ENCODE measurements at places on chromosomes 5 and 9.

GRCh38 chr5:84411832-84412605, 27.3 kb upstream of the EDIL3 start:
- DNase-seq, result no peak

- DNase-seq, result no peak
Observed at GRCh38 chr5:137710086-137710485, 25.8 kb downstream of the KLHL3 start.

DNA sequence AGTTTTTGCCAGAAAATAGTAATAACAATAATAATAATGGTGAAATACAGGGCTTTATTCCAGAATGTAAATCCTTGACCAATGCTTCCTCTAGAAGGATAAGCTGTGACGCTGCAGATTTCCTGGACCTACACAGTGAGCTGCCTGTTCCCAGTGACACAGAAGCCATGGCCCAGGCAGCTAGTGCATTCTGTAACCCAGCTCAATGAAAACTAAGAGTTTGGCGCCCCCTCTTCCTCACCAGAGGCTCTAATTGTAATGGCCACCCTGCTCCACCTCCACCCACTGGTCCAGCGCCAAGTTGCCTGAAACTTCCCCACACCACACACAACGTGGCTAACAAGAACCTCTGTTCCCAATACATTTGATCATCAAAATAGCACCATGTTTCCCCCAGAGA, 248.1 kb downstream of the CETN3 start:
- no peak for DNase-seq

- no peak for DNase-seq
Observed at GRCh38 chr5:33153831-33154230, 286.9 kb upstream of the TARS1 start.

DNA sequence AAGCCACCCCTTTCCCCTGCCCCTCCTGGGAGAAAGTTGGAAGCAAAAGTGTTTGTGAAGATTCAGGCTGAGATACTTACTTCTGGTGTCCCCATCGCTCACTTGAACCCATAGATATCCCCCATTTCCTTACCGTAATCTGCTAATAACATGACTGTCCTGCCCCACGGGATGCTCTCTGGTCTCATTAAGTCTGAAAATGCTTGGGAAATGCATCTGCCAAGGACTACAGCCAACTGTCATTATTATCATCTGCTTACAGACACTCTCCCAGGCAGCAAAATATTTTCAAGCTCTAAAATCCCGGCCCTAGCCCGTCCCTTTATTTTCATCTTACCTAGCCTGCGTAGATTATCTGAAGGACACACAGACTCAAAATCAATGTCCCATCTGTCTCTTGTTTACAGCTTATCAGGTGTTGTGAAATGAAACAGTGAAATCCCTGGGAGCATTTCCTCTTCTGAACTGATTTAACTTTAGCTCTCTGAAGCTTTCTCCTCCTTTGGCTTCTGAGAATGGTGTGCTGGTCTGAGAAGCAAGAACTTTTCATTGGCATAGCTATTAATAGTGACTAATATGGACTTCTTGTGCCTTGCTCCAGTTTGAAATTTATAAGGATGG, 126.9 kb upstream of the OSMR start:
- DNase-seq, result no peak

GRCh38 chr5:146592352-146592751, 76.4 kb upstream of the GPR151 start:
- DNase-seq, result no peak

DNA sequence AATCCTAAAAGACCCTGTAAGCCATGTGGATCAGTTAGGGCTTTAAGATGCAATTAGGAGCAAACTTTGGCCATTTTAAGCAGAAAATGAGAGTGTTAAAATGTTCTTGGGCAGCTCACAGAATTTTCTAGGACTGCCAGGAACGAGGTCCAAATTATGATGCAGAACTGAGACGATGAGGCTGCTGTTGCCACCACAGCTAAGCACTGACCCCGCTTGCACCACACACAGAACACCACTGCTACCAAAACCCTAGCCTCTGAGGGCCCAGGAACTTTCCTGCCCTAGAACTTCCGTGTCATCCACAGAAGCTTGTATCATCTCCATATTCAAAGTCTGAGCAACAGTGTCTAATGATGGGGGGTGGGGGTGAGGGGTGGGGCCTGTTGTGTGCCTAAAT, 41.0 kb upstream of the PCSK1 start:
- no peak for DNase-seq

- DNase-seq, result no peak
Observed at GRCh38 chr5:1107167-1108022, 4.5 kb downstream of the SLC12A7 start.

- no peak for DNase-seq
Observed at GRCh38 chr5:6496207-6496584, 47.5 kb downstream of the UBE2QL1 start.

GRCh38 chr5:137034764-137035479, 464.2 kb downstream of the SPOCK1 start:
- no peak for DNase-seq

DNA sequence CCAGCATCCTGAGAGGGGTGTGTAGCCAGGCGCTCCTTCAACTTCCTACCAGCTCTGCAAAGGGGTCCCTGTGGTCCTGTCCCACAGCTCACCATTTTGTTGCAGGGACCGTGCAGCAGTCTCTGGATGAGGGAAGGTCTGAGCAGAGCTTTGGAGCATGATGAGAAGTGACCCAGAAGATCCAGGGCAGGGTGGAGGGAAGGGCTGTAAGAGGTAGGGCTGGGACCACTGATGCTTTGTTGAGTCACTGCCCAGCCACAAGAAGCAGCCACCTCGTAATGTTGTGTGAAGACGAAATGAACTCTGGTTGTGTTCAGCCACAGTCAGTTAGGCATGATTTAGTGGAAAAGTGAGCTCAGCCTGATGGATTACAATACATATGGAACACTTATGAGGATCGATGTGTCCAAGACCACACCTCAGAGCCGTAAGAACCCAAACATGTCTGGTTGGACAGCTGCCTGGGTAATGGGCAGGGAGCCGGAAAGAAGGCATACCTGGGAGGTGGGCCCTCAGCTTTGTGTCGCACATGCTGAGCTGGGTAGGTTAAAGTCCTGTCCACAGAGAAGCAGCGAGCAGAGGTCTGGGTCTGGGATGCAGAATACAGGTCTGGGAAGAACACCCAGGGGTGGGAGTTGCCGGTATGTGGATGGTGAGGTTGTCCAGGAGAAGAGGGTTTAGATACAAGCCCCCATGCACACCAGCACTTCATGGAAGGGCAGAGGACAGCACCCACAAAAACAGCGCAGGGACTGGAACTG, 250.1 kb downstream of the GADD45G start:
- DNase-seq, result no peak

- DNase-seq, result no peak
Observed at GRCh38 chr5:169656125-169656901, 19.2 kb downstream of the DOCK2 start.

DNA sequence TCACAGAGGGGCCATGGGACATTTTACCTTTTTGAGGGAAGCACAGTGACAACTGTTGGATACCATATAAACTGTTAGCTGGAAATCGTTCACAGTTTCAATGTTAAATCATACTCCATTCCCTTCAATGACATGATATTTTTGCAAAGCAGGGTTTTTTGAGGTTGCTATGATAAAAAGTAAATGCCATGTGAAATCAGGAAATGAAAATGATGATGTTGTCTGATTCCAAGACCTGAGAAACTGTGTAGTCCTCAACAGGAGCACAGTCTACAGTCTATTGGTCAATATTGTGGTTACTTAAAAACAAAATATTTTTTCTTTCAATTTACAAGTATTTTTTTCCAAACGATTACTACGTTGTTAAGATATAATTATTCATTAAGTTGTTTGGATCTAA, 24.0 kb upstream of the ADAM19 start:
- DNase-seq, result no peak

DNA sequence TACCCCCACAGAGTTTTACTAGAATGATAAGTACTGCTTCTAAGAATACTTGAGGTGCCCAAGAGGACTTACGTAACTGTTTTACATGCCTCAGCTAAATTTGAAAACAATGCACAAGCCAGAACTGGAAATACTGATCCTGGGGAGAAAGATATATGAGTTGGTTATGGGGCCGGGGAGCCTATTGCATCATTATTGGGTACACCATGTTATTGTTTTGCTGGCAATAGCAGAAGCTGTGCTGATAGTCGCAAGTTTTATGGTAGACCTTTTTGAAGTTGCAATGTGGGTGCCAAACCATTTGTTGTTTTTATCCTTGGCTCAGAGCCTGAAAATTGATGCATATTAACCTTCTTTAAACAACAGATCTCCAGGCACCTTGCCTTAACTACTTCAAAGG, 108.4 kb upstream of the DHFR start:
- DNase-seq, result no peak

DNA sequence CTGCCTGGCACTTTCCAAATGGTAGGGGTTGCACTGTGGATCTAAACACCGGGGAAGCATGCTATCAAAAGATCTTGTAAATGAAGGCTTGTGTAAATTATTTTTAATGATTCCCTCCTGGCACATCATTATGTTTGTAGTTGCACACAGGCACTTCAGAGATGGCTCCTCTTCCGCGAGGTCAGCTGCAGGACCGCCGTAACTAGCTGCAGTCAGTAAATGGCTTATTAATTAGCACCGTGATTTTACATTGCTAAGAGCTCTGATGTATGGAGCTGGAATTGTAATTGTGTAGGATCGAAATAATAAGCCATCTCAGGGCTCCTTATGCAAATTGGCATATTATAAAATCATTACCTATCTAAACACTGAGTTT, 397.6 kb upstream of the IRX1 start:
- DNase-seq, result no peak

GRCh38 chr5:93777620-93778019, 36.2 kb upstream of the POU5F2 start:
- no peak for DNase-seq

DNA sequence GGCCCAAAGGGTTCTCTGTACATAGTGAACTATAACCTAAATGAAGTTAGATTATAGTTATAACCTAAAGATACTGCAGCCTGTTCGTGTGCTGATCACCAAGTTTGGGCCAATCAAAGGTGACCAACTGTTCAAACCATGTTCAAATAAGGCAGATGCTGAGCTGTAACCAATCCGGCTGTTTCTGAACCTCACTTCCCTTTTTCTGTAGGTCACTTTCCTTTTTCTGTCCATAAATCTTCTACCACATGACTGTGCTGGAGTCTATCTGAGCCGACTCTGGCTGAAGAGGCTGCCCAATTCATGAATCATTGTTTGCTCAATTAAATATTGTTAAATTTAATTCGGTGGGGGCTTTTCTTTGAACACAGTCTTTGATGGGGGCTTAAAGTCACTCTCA, 1920.2 kb downstream of the MAT2B start:
- no peak for DNase-seq

GRCh38 chr9:88852794-88853193, 138.5 kb upstream of the S1PR3 start:
- DNase-seq, result no peak

GRCh38 chr5:78387468-78388153, 27.2 kb downstream of the SCAMP1 start:
- DNase-seq, result no peak

DNA sequence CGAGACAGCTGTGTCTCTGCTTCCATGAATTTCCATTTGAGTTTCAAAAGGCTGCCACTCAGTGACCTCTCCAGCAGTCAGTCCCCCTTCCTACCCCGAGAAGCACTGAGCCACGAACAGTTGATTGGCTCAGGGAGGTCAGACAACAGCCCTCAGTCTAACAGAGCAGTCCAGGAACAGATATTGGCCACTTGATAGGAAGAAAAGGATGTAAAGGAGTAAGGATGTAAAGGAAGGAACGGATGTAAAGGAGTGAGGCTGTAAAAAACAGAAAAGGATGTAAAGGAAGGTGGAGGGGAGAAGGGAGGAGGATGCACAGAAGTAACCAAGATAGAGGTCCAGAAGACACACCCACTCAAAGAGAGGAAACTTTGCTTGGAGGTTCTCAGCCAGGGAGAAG, 3.2 kb upstream of the NR4A3 start:
- no peak for DNase-seq

- DNase-seq, result no peak
Observed at GRCh38 chr9:136079211-136079915, 15.7 kb downstream of the NACC2 start.

DNA sequence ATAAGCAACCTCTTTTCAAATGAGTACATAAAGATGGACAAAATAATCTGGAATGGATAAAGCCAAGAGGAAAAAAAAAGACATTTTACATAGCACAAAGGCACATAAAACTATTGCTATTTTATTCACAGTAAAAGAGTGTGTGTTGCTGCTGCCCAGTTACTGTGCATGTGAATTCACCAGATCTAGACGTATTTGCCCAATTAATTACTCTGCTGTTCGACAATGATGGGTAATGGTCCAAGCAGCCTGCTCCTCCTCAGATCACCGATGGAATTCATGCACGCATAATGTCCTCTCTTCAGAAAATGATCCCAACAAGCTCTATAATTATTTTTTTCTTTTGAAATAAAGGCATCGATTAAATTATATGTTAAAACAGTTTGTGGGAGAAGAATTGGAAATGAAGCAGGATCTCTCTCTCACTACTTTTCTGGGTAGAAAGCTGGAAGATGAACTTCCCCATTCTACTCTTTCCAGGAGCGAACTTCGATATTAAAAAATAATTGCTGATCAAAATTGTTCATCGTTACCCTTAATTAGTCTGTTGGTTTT, 357.4 kb upstream of the CCNH start:
- DNase-seq, result no peak

DNA sequence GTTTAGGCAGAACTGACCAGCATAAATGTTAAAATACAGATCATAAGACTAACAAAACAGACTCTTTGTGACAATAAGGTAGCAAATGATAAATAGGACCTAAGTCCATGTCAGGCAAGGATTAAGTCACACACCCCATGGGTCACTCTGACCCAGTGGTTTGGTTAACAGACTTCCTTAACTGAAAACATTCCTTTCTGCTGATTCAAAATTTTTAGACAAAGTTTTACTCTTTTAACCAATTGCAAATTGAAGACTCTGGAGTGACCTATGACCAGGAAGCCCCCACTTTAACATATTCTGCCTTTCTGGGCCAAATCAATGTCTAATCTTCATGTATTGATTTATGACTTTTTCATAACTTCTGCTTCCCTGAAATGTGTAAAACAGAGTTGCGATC, 4.9 kb upstream of the NXNL2 start:
- DNase-seq, result no peak

- no peak for DNase-seq
Observed at GRCh38 chr5:80302636-80303035, 17.2 kb upstream of the SPZ1 start.
